ENCODE measurements at places on chromosomes 16 and 17. TPM values are rescaled to one million over a fixed set of nuclear protein-coding genes. Genes with fewer than 3 reads are reported as not detected.

Gene CCL4
- 370 TPM for total RNA-seq

Gene CHD9
- total RNA-seq, result 20.7 TPM

Gene GFAP
- not detected for total RNA-seq

Gene RPH3AL
- 3.7 TPM for total RNA-seq

Gene ADAP2
- total RNA-seq, result 0.86 TPM

Gene TBC1D3B
- 8.9 TPM for total RNA-seq

Gene ASGR2
- total RNA-seq, result not detected

Gene CCL1
- total RNA-seq, result 111 TPM

Gene RNU2-1
- total RNA-seq, result 5,500 TPM

Gene PSMD12
- 93.6 TPM for total RNA-seq

Gene CBX8
- 9.4 TPM for total RNA-seq

Gene CTRL
- 6.0 TPM for total RNA-seq
